Activated CD4-positive, alpha-beta T cell treated with anti-CD3 and anti-CD28 coated beads for 1 hour (primary cell): ENCODE measurements at places on chromosomes 3 and 15.

DNA sequence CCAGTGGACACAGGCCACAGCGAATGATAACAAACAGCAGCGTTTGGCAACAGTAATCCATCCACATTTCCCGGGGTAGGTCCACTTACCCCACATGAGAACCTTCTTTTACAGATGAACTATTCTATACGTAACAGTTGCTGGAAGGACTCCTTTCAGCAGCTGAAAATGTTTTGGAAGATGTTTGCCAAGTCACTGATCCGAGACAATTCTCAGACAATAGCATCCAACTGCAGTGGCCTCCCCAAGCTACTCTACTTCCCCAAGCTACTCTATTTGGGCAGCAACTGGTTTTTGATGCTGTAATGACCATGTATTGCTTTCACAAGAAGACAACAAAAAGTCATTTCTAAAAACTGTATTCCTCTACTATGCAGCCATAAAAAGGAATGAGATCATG lies 87.5 kb downstream of the ADAMTS17 start:
- DNase-seq: no peak

DNA sequence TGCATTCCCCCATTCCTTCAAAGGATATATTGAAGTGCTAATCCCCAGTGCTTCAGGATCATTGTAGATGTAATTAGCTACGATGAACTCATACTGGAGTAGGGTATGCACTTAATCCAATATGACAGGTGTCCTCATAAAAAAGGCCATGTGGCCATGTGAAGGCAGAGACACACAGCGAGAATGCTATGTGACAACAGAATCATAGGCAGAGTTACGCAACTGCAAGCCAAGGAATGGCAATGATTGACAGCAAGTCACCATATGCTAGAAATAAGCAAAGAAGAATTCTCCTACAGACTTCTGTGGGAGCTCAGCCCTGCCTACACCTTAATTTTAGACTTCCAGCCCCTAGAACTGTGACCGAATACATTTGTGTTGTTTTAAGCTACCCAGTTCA lies 875.6 kb upstream of the ROBO1 start:
- DNase-seq: no peak

DNA sequence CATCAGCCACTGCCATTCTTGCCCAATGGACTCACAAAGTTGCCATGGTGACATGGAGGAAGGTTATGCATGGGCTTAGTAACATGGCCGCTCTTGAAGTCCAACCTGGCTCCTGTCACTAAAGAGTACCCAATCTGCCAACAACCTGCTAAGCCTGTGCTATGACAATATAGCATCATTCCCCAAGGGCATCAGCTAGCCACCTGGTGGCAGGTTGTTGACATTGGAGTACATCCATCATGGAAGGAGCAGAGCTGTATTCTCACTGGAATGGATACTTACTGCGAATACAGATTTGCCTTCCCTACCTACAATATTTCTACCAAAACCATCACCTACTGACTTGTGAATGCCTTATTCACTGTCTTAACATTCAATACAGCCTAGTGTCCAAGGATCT lies 138.9 kb upstream of the RORA start:
- no peak for DNase-seq

- DNase-seq: no peak
Observed at GRCh38 chr15:55552926-55553325, 35.2 kb downstream of the PYGO1 start.

GRCh38 chr3:20280257-20280656 lies 94.3 kb upstream of the SGO1 start:
- DNase-seq: no peak

DNA sequence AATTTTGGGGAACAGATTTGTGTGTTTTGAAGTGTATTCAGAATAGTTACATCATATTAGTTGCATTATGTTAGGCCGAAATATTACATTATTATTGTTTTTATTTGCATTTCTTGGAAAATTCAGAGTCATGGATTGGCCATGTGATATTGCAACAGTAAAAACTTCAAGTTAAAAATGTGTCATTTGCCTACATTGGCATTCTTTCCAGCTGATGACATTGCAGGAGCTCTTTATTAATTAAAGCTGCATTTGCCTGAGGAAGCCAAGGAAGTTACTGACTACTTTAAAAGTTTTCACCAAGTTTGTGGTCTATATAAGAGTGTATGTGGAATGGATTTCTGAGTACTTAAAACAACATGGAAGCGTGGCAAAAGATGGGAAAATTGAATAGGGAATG lies 726.4 kb upstream of the SGO1 start:
- no peak for DNase-seq

DNA sequence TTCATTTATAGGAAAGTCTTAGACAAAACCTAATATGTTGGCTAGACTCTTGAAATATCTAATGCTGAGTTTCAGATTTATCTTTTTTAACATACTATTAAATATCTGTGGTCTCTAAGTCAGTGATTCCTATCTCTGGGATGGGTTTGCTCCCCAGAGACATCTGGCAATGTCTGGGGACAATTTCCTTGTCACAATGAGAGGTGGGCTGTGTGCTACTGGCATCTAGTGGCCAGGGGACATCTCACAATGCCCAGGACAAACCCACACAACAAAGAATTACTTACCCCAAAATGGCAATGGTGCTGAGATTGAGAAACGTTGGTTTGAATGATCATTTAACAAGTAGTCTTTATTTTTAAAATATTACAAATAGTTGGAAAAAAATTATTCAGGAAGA lies 602.1 kb downstream of the MAGI1 start:
- no peak for DNase-seq

DNA sequence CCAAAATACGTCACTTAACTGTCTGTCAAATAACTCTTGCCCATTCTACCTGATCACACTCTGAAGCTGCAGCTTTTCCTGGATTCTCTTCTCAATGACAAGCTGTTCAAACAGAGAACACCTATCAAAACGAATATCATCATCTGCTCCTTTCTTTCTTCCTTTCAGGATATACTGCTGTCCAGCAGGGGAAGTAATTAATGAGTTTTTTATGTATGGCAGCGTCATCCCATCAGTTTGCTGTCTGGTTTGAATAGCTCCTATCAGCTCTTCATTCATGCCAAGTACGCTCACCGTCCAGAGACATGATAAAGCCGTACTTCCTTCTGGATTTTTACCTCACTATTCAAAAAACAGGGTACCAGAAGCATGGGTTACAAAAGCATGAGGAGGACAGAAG lies at the start of gene CHRM5:
Gene CHRM5 (plus strand): TSS at position 274 of the 400 bp plus-strand sequence. CDS start 94,221 bp downstream, outside the sequence.
- no peak for DNase-seq

DNA sequence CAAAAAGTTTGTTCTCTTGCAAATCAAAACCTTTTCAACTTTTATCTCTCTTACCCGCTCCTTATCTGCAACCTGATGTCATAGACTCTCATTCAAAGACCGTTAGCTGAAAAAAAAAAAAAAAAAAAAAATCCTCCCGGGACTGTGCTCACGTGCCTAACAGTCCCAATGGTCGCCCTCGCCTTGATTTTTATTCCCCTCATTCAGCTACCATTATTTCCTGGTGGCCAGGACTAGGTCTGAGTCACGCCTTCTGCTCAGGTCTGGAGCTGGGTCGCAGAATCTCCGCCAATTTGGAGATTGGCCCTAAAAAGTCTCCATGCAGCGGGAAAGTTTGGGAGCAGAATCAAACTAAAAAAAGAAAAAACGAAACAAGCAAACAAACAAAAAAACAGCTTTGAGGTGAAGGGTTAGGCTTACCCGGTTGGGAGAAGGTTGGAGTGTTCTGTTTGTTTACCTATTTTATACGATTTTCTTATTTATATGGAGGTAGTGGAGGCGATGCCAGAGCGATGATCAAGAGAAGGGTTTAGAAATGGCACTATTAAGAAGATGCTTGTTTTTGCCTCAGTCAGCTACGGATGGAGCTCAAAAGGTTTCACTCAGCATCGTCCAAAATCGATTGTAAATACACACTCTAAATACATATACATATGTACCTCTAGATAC lies 51.1 kb downstream of the ZIC4 start:
- DNase-seq: no peak

- DNase-seq: no peak
Observed at GRCh38 chr3:195256639-195257453, 14.1 kb downstream of the XXYLT1 start.

GRCh38 chr3:48285675-48286074 lies 44.8 kb downstream of the ZNF589 start:
- no peak for DNase-seq

DNA sequence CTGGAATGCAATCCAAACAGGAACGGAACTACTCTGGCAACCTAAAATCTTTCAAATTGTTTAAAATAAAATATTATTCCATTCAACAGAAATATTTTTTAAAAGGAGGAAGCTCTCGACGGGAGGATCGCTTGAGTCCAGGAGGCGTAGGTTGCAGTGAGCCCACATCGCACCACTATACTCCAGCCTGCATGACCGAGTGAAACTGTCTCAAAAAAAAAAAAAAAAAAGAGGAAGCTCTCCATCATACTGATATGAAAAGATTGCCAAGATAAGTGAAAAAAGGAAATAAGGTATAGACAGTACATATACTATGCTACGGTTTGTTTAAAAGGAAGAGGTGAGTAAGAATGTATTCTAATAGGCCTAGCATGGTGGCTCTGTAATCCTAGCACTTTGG lies 3.6 kb downstream of the RAD18 start:
- no peak for DNase-seq

GRCh38 chr15:56082263-56082761 lies 88.9 kb upstream of the NEDD4 start:
- no peak for DNase-seq

- no peak for DNase-seq
Observed at GRCh38 chr15:90099868-90100831, 2.1 kb downstream of the IDH2 start.

DNA sequence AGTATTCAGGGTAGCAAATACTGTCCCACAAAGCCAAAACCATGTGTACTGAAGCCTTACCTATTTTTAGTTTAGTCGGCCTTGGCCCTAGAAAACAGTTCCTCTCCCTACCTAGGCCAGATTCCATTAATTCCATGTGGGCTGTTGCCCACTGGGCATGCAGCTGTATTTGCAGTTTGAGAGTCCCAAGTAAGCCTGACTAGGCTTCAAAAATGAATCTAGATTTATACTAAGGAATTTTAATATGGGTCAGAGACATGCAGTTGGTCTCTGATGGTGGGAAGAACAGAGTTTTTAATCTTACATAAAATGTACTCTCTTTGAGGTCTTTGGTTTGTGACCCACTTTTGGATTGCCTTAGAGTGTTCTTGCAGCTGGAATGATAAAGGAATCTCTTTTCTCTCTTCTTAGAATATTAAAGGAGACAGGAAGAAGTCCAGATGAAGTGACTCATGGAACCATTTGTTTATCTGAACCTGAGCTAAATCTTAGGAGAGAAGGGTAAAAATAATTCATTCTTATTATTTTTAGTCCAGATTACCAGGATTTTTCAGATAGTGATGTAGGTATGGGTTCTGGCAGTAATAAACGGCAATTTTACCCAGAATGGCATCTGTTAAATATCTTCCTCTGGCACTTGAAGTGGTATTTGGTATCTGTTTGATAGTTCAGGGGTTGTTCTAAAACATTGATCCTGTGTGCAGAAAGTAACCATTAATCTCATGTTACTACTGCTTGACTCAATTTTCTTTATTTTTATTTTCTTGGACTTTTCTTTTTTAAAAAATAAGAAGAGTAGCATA lies 33.8 kb downstream of the GLCE start:
- no peak for DNase-seq

DNA sequence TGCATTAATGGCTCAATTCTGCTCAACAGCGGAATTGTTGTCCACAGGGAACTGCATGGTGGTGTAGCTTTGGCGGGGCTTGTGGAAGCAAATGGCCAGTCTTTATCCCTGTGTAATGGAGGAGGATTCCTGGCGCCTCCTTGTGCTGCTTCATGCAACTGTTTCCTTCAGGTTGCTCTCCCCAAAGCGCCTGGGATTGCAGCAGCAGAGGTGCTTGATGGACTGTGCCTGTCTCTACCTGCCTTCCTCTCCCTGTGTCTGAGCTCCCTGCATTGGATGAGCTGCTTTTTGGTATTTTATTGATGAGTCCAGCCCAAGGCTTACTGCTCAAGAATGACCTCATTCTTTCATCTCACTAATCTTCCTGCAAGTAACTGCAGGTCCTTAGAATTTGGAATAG lies 72.9 kb upstream of the NDN start:
- no peak for DNase-seq

DNA sequence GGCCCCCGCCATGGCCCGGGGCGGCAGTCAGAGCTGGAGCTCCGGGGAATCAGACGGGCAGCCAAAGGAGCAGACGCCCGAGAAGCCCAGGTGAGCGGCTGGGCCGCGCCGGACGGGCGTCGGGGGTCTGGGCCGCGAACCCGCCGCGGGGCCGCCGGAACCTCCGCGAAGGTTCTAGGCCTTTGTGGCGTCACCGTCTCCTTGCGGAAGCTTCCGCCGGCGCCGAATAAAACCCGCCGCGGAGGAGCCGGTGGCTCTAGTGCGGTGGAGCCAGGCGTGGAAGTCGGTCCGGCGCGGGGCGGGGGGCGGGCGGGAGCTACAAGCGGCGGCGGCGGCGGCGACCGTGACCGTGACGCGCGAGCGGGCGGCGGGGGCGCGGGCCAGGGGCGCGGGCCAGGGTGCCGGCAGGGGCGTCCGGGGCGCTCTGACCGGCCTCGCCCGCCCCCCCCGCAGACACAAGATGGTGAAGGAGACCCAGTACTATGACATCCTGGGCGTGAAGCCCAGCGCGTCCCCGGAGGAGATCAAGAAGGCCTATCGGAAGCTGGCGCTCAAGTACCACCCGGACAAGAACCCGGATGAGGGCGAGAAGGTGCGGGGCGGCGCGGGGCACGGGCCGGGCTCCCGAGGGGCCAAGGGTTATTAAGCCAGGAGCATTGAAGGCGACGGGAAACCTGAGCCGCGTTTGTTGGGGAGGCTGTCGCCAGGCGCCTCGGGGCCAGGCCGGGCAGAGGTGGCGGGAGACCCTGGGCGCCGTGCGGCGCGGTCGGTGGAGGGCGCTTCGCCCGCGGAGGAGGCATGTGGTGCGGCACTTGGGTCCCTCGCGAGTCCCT lies at the start of gene DNAJA4:
Gene DNAJA4 (plus strand): TSS at position 259 of the 833 bp plus-strand sequence. CDS start 202 bp downstream, at position 461.
- peak; percentile 57 for DNase-seq

DNA sequence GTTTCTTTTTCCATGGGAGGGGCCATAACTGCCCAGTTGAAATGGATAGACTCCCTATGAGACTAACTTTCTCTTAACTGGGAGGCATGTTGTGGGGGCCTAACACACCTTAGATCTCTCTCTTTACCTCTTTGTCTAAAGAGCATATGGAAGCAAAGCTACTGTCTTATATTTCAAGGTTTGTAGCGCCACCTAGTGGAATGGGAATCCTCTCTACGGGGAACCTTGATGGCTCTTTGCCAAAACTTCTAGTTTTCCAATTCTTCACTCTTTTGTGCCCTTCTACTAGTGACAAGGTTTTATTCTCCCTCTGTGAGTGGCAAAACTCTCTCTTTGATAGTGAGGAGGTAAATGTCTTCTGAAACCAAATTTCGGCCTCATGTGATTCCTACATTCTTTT lies 1030.4 kb upstream of the CADM2 start:
- no peak for DNase-seq

DNA sequence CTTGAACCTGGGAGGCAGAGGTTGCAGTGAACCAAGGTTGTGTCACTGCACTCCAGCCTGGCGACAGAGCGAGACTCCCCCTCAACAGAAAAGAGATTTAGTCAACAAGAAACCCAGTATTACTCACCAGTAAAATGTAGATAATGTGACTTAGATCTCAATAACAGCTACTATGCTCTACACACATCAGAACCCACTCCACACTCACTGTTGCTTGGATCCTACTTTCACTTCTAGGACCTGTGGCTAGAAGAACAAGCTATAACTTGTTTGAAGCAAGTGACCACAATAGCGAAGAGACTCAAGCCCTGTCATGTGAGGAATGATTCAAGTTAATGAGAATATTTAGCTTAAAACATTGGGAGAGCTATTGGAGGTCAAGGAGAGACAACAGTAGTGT lies 100.7 kb downstream of the ANXA2 start:
- DNase-seq: no peak
